Psoas muscle (tissue), 8 donors: ENCODE measurements at places on chromosomes 11 and 22. TPM values are rescaled to one million over a fixed set of nuclear protein-coding genes. Genes with fewer than 3 reads are reported as not detected.

SERHL2 gene
- total RNA-seq, result 0.86 TPM

GRCh38 chr11:62804310-62805075 lies 747 bp downstream of the NXF1 start:
- peak overlapping the region; percentile 96 for H3K27ac ChIP-seq
- H3K4me1 ChIP-seq, result peaks cover 22% of the 10 kb centered on the region
- H3K4me3 ChIP-seq, result peak overlapping the region; percentile 95
- peaks cover 16% of the 10 kb centered on the region for H3K36me3 ChIP-seq

- H3K36me3 ChIP-seq, result peaks cover 4% of the 10 kb centered on the region
- H3K4me1 ChIP-seq, result peaks cover 35% of the 10 kb centered on the region
- no peak for DNase-seq
- H3K4me3 ChIP-seq, result peak overlapping the region; percentile 98
- H3K27ac ChIP-seq, result peak overlapping the region; percentile 97
Observed at GRCh38 chr22:29765905-29766631, 739 bp downstream of the ZMAT5 start.

DNA sequence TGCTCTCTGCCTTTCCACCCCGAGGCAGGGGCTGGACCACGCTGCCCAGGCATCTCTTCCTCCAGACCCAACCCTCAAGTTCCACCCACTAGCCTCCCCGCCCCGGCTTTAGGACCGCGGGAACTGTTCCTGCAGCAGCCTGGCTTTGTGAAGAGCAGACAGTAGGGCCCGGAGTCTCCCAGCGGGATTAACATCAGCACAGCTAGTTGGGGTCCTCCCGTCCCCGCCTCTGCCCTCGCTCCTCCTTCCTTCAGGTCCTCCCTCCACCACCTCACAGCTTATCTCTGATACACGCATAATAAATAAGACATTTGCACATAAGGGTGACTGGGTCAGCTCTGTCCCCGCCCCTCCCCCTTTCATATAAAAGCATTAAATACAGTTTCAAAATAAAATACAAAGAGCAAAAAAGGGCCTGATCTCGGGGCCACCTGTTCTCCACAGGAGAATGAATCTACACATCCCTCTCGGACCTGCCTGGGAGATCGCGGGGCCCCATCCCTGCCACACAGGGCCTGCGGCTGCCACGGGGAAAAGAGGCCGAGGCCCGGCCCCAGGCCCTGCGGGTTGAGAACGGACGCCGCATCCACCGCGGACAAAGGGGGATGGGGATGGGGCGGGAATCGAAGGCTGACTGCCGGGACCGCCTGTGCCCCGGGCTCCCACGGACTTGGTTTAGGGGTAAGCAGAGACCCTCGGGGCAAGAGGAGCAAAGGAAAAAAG lies 6.5 kb downstream of the ZFTA start:
- H3K27ac ChIP-seq, result no peak overlapping the region
- DNase-seq, result peak; percentile 58
- peak overlapping the region; percentile 64 for H3K4me3 ChIP-seq
- H3K36me3 ChIP-seq, result peaks cover 40% of the 10 kb centered on the region
- no peaks in the 10 kb centered on the region for H3K27me3 ChIP-seq
- peaks cover 2% of the 10 kb centered on the region for H3K4me1 ChIP-seq

ARHGAP8 gene
- total RNA-seq, result not detected

TEX12 gene
- not detected for total RNA-seq

ASCL2 gene
- total RNA-seq, result not detected

GRCh38 chr11:72614381-72614780 lies 59.8 kb downstream of the PDE2A start:
- H3K4me3 ChIP-seq, result no peak overlapping the region
- H3K27ac ChIP-seq, result no peak overlapping the region
- no peak for DNase-seq

APOL5 gene
- not detected for total RNA-seq

OR51B5 gene
- not detected for total RNA-seq

GAL gene
- total RNA-seq, result not detected

GRCh38 chr11:105367129-105367528 lies 227.6 kb upstream of the CARD18 start:
- no peak overlapping the region for H3K27ac ChIP-seq
- no peaks in the 10 kb centered on the region for H3K4me1 ChIP-seq
- no peaks in the 10 kb centered on the region for H3K36me3 ChIP-seq
- DNase-seq, result no peak
- H3K4me3 ChIP-seq, result no peak overlapping the region

DRICH1 gene
- 0.21 TPM for total RNA-seq

MAPK12 gene
- 178 TPM for total RNA-seq

- no peaks in the 10 kb centered on the region for H3K27me3 ChIP-seq
- no peaks in the 10 kb centered on the region for H3K36me3 ChIP-seq
- H3K27ac ChIP-seq, result no peak overlapping the region
- H3K4me3 ChIP-seq, result no peak overlapping the region
Observed at GRCh38 chr11:93906486-93906885, 56.1 kb upstream of the VSTM5 start.

DNA sequence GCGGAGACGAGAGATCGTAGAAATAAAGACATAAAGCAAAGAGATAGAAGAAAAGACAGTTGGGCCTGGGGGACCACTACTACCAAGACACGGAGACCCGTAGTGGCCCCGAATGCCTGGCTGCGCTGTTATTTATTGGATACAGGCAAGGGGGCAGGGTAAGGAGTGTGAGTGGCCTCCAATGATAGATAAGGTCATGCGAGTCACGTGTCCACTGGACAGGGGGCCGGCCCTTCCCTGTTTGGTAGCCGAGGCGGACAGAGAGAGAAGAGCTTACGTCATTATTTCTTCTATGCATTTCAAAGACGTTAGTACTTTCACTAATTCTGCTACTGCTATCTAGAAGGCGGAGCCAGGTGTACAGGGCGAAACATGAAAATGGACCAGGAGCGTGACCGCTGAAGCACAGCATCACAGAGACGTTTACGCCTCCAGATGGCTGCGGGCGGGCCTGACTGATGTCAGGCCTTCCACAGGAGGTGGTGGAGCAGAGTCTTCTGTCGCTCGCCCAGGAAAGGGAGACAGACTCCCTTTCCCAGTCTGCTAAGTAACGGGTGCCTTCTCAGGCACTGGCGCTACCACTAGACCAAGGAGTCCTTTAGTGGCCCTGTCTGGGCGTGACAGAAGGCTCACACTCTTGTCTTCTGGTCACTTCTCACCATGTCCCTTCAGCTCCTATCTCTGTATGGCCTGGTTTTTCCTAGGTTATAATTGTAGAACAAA lies 24.8 kb downstream of the PPP6R2 start:
- no peak overlapping the region for H3K27ac ChIP-seq
- DNase-seq, result no peak
- no peak overlapping the region for H3K4me3 ChIP-seq

GRCh38 chr22:32596471-32596870 lies 121.9 kb downstream of the FBXO7 start:
- H3K27me3 ChIP-seq, result no peaks in the 10 kb centered on the region
- no peaks in the 10 kb centered on the region for H3K36me3 ChIP-seq
- no peak overlapping the region for H3K27ac ChIP-seq
- no peak overlapping the region for H3K4me3 ChIP-seq
- H3K4me1 ChIP-seq, result no peaks in the 10 kb centered on the region
- no peak for DNase-seq

- H3K27me3 ChIP-seq, result no peaks in the 10 kb centered on the region
- H3K27ac ChIP-seq, result peak within 1 kb of the TSS; percentile 58
- H3K36me3 ChIP-seq, result no peaks in the 10 kb centered on the region
- H3K4me3 ChIP-seq, result peak within 1 kb of the TSS; percentile 53
Observed at GRCh38 chr11:69013009-69013951, at the start of gene MRGPRF. TSS of gene MRGPRF (minus strand) at chr11:69013246. CDS start at chr11:69009901, 3,345 bp downstream.

CRYBA4 gene
- not detected for total RNA-seq

C11orf52 gene
- 12.3 TPM for total RNA-seq

GRCh38 chr11:110069158-110069737 lies 23.9 kb upstream of the ZC3H12C start:
- H3K36me3 ChIP-seq, result no peaks in the 10 kb centered on the region
- H3K27ac ChIP-seq, result peak overlapping the region; percentile 80
- H3K4me1 ChIP-seq, result peaks cover 19% of the 10 kb centered on the region
- peak; percentile 86 for DNase-seq
- H3K27me3 ChIP-seq, result no peaks in the 10 kb centered on the region

PPP1R14B gene
- 395 TPM for total RNA-seq

GRCh38 chr11:113048820-113049768 lies 87.9 kb downstream of the NCAM1 start:
- no peak for DNase-seq
- H3K4me1 ChIP-seq, result no peaks in the 10 kb centered on the region
- H3K27ac ChIP-seq, result no peak overlapping the region
- no peak overlapping the region for H3K4me3 ChIP-seq

OR2AG2 gene
- not detected for total RNA-seq

GRCh38 chr11:133347988-133348387 lies 184.3 kb downstream of the OPCML start:
- no peaks in the 10 kb centered on the region for H3K36me3 ChIP-seq
- DNase-seq, result no peak
- H3K27me3 ChIP-seq, result peaks cover 4% of the 10 kb centered on the region
- no peak overlapping the region for H3K4me3 ChIP-seq
- H3K4me1 ChIP-seq, result no peaks in the 10 kb centered on the region
- no peak overlapping the region for H3K27ac ChIP-seq

- no peak for DNase-seq
- no peak overlapping the region for H3K27ac ChIP-seq
- H3K27me3 ChIP-seq, result no peaks in the 10 kb centered on the region
- H3K36me3 ChIP-seq, result no peaks in the 10 kb centered on the region
Observed at GRCh38 chr11:97610000-97610399, 1220.2 kb downstream of the JRKL start.

DNA sequence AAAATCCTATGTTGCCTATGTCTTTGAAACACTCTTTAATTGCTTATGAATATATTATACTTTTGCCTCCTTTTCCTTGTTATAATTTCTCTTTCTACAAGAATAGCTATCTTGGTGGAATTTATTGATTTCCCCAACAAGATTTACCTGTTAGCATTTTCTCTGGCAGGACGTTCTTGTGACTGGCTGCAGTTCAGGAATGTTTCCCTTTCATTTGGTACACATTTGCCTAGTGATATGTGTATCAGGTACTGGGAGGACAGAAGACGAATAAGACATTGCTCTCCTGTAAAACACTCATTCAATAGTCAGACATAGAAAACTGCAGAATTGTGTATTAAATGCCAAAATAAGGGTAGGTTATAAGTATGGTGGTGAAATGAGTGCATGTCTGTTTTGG lies 279.9 kb downstream of the FAT3 start:
- H3K4me1 ChIP-seq, result no peaks in the 10 kb centered on the region
- DNase-seq, result no peak
- H3K27ac ChIP-seq, result no peak overlapping the region
